ENCODE measurements at places on chromosomes 2 and 18.

DNA sequence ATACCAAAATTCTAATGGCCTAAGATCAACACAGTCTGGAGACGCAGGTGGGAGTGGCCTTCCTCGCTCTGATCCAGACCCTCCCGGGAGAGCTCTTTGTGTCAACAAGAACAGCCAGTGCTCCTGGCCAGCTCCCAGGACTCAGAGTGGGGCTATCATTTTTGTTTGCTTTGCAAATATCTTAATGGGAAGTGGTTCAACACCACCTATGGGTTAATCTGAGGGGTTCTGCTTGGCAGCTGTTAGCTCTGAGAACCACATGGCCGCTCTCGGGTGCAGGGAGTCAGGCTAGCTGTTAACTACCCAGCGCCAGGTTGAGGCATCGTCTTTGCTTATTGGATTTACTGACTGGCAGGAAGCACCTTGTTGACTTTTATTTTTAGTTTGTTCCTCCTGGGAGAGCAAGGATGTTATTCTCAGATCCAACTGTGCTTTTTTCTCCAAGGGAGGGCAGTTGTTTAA, 184.8 kb upstream of the SP5 start:
- no peak for DNase-seq

DNA sequence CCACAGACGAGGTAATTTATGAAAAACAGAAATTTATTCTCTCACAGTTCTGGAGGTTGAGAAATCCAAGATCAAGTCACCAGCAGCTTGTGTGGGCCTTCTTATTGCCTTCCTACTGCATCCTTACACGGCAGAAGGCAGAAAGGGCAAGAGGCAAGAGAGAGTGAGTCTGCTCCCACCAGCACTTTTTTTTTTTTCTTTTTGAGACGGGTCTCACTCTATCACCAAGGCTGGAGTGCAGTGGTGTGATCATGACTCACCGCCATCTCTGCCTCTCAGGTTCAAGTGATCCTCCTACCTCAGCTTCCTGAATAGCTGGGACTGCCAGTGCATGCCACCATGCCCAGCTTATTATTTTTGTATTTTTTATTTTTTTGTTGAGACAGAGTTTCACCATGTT, 78.5 kb upstream of the HK2 start:
- DNase-seq = no peak

- DNase-seq = no peak
Observed at GRCh38 chr2:220043990-220044335, 416.5 kb downstream of the SLC4A3 start.

- DNase-seq = no peak
Observed at GRCh38 chr2:207073801-207074678, 91.7 kb downstream of the KLF7 start.

- DNase-seq = no peak
Observed at GRCh38 chr2:69917852-69918251, 2.9 kb downstream of the MXD1 start.

DNA sequence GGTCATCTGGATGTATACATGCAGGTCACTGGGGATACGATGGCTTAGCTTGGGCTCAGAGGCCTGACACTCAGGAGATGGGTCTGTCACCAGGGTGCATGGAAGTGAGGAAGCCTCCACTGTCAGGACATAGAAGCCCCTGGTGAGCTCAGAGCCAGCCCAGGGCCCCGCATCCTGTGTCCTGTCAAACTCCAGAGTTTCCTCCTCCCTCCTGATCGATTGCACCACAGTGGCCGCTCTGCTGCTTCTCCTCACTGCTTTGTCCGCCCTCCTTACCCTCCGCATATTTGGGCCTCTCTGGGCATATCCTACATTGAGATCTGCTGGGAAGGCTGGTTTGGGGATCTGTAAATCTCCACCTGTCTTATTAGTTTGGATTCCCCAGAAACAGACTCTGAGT, 37.5 kb upstream of the ATG16L1 start:
- DNase-seq = no peak

DNA sequence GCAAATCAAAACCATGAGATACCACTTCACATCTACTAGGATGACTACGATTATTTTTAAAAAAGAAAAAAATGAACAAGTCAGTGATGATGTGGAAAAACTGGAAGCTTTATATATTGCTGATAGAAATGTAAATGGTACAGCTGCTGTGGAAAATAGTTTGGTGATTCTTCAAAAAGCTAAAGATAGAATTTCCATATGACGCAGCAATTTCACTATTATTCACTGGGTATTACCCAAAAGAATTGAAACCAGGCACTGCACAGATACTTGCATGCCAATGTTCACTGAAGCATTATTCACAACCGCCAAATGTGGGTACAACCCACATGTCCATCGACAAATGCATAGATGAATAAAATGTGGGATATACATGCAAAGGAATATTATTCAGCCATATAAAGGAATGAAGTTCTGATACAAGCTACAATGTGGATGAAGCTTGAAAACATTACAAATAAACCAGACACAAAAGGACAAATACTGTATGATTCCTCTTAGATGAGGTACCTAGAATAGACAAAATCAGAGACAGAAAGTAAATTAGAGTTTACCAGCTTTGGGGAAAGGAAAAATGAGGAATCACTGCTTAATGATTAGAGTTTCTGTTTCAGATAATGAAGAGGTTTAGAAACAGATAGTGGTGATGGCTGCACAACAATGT, 11.1 kb downstream of the RTTN start:
- DNase-seq = no peak

GRCh38 chr2:42877511-42877910, 85.1 kb upstream of the HAAO start:
- DNase-seq = no peak

DNA sequence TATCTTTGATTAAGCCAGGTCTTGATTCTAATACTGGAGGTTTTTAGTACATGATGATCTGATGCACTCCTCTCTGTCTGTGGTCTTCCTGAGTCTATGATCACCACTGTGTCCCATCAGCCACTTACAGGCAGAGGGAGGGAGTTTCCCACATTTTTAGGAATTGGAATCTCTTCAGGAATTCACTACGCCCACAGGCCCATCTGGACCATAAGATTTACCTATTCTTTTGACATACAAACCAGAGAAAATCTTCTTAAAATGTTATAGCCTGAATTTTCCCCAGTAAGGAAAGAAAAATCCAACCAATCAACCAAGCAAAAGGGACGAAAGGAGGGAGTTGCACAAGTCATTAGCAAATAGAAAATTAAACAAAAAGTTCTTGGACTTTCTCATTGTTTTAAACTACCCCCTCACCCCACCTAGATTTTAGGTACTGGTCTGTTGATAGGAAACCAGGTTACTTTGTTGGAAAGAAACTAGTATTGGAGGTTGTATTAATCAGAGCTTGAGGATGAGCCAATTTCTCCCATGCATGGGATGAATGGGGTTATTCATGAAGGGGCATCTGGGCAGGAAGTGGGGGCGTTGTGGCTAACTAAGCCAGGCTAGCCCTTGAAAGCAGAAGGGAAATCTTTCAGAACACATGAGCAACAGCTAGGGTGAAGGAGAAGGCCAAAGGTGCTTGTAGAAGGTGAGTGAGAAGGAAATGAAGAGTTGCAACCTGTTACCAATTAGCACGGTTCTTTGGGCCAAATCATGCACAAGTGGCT, 328.2 kb upstream of the MEX3C start:
- DNase-seq = no peak

GRCh38 chr2:2662037-2662846, 331.2 kb upstream of the MYT1L start:
- no peak for DNase-seq

- peak; percentile 16 for DNase-seq
Observed at GRCh38 chr2:46461011-46461674, 18.2 kb upstream of the TMEM247 start.

GRCh38 chr2:46184794-46185583, 112.2 kb upstream of the EPAS1 start:
- DNase-seq = no peak

- no peak for DNase-seq
Observed at GRCh38 chr2:101679037-101679726, 18.3 kb upstream of the MAP4K4 start.

DNA sequence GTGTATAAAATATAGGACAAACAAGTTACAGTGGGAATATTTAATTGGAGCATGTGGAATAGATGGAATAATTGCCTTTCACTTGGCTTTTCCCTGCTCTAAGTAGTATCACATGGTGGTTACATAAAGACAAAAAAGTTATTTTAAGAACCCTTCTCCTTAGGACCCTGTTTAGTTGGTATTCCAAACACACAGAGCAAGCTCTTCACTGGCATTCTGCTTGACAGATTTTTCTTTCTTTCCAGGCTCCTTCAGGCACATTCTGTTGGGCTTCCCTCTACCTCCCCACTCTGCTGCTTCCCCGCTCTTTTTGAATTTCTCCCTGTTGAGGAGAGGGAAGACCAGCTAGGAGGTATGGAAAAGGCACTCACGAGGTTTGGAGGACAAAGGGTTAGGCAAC, 29.0 kb upstream of the DARS1 start:
- no peak for DNase-seq

DNA sequence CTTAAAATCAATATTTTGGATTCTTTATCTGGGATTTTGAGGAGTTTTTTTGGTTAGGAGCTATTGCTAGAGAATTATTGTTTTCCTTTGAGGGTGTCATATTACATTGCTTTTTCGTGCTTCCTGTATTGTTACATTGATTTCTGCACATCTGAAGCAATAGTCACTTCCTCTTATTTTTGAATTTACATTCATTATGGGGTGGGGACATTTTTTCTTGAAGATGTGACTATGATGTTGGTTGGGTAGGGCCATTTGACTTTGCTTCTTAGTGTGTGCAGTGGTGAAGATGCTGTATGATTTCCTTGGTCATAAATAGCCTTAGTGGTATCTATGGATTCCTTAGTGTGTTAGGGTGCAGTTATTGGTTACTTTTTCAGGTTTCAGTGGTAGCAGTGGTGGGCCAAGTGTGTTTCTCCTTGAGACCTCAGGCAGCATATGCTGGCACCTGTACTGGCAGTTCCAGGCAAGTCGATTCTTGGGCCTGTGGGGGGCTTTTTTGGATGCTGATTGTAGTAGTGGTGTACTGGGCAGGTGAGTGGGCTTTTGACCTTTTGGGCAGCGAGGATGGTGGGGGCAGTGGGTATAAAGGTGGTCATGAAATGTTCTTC, 61.8 kb downstream of the ARHGAP25 start:
- DNase-seq = no peak

DNA sequence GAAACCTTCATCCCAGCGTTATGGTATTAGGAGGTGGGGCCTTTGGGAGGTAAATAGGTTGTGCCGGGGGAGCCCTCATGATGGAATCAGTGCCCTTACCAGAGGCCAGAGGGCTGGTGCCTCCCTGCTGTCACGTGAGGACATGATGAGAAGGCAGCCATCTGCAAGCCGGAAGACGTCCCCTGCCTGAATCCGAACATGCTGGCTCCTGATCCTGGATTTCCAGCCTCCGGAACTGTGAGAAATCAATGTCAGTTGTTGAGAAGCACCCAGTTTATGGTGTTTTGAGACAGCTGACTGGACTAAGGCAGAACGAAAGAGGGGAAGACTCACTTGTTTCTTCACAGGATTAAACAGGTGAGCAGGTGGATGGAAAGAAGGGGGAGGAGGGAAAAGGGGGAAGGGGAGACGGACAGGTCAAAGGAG, 13.0 kb upstream of the KLF11 start:
- DNase-seq = no peak

- no peak for DNase-seq
Observed at GRCh38 chr18:79478484-79479115, 82.9 kb downstream of the NFATC1 start.

DNA sequence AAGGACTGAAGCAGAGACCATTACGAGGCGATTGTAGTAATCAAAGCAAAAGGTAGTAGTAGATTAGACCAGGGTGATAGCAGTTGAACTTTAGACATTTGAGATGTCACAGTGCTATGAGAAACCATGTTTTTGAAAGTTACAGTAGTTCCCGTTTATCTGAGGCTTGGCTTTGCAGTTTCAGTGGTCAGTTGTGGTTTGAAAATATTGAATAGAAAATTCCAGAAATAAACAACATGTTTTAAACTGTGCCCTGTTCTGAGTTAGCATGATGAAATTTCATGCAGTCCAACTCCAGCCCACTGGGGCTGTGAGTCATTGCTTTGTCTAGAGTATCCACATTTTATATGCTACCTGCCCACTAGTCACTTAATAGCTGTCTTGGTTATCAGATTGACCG, 47.5 kb downstream of the ZNF638 start:
- no peak for DNase-seq

- DNase-seq = no peak
Observed at GRCh38 chr2:205786976-205787375, 104.7 kb downstream of the NRP2 start.

DNA sequence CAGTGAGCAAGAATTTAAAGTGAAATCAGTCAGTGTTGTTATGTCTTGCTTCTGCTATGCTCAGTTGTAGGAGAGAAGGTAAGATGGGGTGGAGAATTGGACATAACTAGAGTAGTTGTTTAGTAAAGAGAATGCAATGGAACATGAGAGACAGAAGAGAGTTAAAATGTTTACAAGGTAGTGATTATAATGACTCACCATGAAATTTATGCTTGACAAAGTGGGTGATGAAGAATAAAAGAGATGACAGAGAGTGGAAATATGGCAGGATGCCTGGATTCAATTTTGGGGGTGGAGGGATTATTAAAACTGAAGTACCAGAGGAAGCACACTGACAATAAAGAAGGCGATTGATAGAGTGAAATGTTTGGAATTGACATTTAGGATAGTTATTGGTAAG, 10.6 kb downstream of the SCG2 start:
- no peak for DNase-seq

DNA sequence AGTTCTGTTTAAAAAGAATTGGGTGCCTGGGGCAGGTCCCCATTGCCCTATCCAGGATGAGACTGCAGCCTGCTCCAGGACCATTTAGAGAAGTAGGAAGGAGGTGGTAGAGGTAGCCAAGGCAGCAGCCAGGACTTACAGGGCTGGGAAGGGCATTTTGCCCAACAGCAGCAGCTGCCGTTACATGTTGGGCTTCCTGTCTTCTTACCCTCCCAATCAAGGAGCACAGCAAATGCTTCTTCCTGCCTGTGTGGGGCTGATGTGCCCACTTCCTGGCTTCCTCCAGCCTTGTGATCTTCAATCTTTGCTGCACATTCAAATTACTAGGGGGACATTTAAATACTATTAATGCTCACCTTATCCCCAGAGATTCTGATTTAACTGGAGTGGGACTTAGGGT, 112.0 kb downstream of the QPCT start:
- DNase-seq = no peak

- DNase-seq = no peak
Observed at GRCh38 chr2:43288417-43289305, 62.3 kb upstream of the ZFP36L2 start.

GRCh38 chr2:165675551-165675968, 118.5 kb downstream of the GALNT3 start:
- no peak for DNase-seq
